Activated T-helper 1 cell treated with anti-CD3 and anti-CD28 coated beads, Interleukin-2, amount 50 U/mL, for 16 hours (primary cell): ENCODE measurements at places on chromosomes 1 and 21.

- no peak for DNase-seq
Measured at GRCh38 chr1:108194051-108194450, 6.1 kb downstream of the SLC25A24 start.

DNA sequence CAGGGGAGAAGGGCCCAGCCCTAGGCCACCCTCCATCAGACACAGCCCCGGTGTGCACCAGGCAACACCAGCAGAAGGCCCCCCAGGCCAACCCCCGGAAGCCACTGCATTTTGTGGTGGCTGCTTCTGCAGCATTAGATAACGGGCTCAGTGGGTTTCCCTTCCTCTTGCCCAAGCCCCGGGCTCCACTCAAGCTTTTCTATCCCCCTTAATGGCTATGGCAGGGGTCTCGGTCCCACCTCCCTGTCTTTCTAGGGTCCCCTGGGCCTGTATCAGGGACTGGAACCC lies 18.9 kb downstream of the C1orf174 start:
- DNase-seq = no peak

DNA sequence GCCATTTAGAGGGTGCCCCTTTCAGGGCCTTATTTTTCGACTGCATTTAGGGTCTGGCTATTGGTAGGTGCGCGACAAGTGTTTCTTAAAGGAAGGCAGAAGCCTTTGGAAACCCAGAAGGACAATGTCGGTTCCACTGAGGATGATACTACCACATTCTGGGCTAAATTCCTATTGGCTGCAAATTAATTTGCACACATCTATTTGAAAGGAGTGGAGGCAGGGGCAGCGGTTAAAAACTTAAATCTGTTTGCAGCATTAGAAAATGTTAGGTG lies 1.1 kb downstream of the PATJ start:
- DNase-seq = no peak

- no peak for DNase-seq
Measured at GRCh38 chr1:159067699-159068621, 8.6 kb downstream of the AIM2 start.

DNA sequence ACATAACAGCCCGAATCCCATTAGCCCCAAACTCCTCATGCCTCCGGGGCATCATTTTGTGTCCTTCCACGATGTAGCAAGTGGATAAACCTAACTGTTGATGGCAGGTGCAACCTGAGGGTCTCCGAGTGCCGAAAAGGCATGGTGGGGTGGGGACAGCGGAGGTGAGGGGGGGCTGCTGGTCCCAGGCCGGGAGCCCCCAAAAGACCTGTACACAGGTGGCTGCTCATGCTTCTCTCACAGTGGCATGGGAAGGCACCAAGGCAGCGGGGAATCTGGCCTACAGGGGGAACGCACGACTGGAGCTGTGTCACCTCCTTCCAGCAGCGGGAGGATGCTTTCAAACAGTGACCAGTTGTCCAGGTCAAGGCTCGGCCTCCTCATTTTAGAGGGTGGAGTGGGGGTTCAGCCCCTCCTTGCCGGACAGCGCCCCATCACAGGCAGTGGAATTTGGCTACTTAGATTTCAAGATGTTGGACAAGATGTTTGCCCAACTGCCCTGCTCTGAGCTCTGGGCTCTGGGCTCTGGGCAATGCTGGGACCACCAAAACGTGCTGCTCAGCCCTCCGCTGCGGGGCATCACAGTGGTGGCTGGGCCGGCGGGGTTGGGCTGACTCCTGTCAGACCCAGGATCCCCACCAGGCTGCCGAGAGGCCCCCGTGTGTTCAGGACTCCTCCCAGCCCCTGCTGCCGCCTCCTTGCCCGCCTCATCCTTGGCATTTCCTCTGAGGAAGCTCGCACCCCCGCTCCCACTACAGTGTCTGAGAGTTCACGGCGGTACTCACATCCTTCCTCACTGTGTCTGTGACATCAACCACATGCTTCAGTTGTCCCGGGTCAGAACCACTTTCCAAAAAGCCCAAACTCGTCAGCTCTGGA lies 7.6 kb downstream of the DNMT3L start:
- no peak for DNase-seq
